Stimulated activated CD8-positive, alpha-beta memory T cell treated with anti-CD3 and anti-CD28 coated beads, Interleukin-4, amount 100 ng/mL, for 1 hour (primary cell): ENCODE measurements at places on chromosomes 5 and 9.

- DNase-seq, result no peak
Measured at GRCh38 chr5:23269981-23270380, 237.4 kb upstream of the PRDM9 start.

GRCh38 chr5:129460936-129461710 is 1.0 kb downstream of the ADAMTS19 start:
- no peak for DNase-seq

DNA sequence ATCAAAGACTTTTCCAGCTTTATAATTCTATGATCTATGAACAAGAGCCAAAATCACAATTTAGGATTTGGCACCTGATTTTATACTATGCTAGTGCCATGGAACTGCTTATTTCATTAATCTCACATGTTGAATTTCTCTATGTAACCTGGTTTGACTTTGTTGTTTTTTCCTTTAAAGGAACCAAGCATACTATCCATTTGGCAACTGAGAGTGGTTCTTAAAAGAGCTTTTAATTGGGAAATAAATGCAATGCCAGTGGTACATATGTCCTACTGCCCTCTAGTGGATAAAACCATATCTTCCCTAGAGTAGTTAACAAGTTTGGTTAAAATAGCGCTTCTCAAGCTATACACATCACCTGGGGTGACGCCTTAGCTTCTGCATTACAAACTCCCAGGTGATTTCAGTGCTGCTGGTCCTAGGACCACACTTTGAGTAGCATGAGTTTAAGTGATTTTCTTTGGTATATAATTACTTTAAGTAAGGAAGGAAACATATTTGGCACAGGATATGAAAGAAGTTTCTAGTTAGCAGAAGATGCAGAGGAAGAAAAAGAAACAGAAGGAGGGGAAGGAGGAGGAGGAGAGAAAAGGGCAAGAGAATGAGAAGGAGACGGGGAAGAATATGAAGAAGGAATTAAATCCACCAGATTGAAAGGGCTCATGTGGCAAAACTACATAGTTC is 56.8 kb downstream of the FGF10 start:
- DNase-seq, result no peak

GRCh38 chr9:129878291-129878690 is 43.0 kb downstream of the USP20 start:
- no peak for DNase-seq

DNA sequence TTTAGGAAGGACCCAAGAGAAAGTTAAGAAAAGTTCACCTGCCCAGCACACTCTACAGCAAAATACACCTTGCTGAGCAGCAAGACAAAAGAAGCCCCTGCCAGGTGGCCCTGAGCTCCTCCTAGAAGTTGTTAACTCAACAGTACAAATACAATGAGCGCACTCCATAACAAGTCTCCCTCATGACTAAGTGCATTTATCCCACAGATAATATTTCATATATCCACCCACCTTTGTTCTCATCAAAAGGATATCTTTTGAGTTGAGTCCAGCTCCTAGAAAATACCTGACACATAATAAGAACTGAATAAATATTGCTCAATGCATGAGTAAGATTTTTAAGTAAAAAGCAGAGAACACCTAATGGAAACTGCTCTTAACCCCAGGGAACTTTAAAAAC is 73.3 kb downstream of the ABCA1 start:
- DNase-seq, result no peak

DNA sequence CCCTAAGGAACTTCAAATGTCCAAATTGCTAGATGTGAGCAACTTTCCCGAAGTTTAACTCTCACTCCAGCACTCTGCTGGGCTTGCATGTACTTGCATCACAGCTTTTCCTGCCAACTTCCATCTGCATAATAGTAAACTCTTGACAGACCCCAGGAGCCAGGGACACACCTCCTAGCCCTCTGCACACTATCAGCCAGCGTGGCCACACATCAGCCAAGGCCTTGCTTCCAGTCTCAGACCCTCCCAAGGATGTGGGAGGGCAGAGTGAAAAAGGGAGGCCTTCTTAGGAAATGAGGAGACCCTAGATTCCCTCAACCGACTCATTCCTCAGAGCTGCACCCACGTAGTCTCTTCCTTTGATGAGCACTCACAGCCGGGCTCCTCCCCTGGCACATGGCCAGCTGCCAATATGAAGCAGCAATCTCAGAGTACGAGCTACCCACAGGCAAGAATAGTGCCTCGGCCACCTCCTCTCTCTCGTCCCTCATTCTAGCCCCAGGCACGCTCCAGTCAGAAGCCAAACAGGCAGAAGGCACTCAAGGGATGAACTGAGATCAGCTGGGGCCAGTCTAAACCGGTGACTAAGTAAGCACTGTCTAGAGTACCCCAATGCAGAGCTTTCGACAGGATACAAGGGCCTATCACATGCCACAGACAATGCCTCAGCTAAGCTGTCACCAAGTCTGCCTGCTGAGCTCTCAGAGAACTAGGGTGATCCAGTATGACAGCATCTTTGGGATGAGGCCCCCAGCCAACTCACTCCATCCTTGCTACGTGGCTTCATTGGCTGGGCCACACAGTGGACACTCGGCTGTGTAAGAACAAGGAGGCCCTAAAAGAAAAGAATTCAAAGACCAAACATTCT is 2.3 kb downstream of the P4HA2 start:
- DNase-seq, result no peak

DNA sequence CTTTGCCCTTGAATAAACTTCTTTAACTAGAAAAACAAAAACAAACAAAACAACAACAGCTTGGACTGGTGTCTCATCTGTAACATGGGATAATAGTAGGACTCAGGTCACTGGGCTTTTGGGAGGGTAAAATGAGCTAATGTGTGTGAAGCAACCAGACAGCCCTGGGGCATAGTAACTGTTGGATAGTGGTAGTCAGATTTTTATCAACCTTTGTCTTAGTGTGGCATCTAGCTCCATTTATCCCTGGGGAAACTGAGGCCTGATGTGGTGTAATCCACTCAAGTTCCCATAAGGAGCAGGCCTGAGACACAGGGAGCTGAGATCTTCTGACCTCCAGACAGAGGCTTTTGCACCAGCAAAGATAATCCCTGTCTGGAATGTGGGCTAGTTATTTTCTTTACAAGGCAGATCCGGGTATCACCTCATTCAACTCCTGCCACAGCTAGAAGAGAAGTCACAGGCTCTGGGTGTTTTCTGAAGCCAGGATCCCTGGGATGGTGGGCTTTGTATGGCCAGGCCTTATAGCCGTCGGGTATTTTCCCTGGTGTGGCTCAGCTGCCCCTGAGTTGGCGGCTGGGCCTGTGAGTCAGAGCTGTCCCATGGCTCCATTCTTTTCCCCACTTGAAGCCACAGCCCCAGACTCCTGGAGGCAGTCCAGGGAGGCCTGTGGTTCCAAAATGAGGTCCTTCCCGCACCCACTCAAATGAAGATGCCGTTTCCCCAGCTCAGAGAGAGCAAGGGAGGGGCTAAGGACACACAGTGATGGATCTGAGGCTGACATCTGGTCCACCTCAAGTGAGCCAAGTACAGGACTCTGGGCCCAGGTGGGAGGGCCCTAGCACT is 26.1 kb upstream of the CSF1R start:
- DNase-seq, result no peak

GRCh38 chr9:28319981-28320380 is 746.7 kb upstream of the C9orf72 start:
- no peak for DNase-seq

DNA sequence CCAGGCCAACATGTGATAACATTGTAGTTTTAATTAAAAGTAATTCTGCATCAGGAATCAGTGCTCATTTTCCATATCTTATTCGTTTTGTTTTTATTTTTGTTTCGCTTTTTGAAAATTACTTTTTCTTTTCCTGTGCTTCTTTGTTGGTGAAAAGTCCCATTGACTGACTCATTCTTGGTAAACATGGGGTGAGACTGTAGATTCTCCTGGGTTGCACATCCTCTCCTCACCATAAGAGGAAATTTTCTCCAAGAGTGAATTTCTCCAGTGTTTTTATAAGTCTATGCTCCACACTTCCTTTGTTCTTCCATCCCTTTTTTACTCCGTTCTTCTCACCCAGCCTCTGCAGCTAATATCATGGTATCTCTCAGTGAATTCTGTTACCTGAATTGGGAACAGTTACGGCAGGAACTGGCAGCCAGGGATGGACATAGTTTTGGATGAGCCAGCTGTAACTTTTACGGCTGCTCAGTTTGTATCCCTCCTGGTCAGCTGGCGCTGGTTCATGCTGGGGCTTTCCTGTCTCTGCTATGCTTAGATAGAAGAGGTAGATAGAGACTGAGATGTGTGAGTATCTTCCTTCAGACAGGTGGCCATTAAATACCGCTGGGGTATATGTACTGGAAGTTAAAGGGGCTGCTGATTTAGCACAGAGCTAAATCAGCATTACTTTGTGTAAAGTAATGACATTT is 80.0 kb downstream of the MAN2A1 start:
- no peak for DNase-seq

GRCh38 chr5:10588109-10588775 is 24.4 kb downstream of the ANKRD33B start:
- no peak for DNase-seq

- DNase-seq, result no peak
Measured at GRCh38 chr9:71680189-71680980, 87.9 kb downstream of the CEMIP2 start.

DNA sequence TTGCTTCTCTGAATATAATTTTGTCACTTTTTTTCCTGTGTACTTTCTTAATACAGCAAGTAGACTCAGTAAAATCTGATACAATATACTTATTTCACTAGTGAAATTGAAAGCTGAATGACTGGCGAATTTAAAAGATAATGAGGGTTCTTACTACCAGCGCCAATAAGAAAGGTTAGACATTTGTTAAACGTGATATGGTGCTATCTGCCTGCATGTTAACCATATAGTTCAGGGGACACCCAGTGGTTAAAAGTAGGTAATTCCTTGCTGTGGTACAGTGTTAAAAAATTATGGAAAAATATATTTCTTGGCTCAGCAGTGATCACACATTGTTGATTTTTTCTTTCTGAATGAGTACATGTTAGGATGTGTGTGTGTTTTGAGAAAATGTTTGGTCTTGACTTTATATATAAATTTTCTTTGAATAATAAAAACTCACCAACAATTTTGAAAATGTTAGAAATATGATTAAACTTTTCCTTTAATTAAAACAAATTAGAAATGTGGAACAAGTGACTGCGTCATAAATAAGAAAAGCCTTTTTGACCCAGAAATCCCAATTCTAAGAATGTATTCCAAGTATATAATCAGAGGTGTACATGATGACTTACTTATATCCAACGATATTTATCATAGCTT is 25.8 kb downstream of the CAST start:
- DNase-seq, result no peak

- no peak for DNase-seq
Measured at GRCh38 chr9:95120781-95121370, 196.6 kb downstream of the FANCC start.

DNA sequence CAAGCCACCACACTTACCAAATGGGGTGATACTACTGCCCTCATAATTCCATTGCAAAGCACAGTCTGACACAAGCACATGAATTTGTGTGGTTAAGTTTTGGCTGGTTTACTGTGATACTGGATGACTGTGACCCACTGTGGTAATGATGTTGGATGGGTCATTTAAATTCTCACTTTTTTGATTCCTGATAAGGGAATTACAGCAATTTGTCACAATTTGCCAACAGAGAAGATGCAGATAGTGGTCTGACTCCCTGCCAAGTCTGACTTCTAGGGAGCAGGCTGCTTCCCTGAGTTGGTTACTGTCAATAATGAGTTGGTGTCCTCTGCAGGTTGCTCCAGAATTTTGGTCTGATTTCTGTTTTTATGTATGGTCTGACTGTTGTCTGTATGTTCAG is 731.9 kb downstream of the MTRR start:
- no peak for DNase-seq

DNA sequence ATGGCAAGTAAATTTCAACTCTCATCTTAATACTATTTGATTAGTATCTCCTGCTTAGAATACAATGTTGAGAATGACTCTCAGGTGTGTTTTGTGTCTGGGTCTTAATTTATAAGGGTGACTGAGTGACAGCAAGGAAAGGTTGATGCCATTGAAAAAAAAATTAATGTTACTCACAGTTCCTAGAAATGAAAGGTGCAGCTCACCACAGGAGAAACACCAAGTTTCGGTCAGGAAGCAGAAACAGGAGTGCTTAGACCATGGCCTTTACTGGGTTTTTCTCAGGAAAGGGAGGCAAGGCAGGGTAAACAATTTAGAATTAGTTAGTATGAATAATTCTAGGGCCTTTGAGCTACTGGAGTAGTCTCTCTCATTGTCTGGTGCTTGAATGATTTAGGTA is 159.2 kb upstream of the C9orf72 start:
- DNase-seq, result no peak

- DNase-seq, result no peak
Measured at GRCh38 chr9:2849941-2850340, 6.0 kb upstream of the PUM3 start.

- DNase-seq, result no peak
Measured at GRCh38 chr9:6632516-6633183, 12.9 kb downstream of the GLDC start.

DNA sequence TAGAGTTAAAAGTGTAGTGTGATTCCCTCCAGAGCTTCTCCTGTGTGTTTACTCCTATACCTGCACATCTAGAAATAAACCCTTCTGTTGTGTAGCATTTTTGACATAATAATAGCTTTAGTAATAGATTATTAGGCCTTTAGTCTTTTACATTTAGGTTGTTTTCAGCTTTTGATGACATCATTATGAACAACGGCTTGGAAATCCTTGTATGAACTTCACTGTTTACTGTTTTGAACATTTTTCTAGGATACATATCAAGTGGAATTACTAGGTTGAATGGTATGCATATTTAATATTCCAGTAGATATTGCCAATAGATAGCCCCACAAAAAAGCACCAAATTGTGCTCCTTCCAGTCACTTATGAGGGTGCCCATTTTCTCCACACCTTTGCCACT is 174.0 kb downstream of the ARHGAP26 start:
- no peak for DNase-seq

DNA sequence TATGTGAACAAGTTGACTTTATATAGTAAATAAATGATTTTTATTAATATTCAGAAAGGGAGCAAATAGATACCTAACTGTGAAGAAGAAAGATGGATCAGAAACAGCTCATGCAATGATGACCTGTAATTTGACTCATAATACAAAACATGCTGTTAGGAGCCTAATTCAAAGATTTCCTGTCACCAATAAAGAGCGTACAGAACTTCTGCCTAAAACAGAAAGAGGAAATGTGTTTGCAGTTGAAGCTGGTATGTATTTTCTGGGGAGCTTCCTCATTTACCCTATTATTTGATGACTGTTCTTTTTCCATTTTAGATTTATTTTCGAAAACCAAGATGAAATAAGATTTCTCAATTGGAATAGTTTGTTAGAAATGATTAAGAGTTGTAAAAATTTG is 11.4 kb downstream of the YTHDC2 start:
- DNase-seq, result no peak

DNA sequence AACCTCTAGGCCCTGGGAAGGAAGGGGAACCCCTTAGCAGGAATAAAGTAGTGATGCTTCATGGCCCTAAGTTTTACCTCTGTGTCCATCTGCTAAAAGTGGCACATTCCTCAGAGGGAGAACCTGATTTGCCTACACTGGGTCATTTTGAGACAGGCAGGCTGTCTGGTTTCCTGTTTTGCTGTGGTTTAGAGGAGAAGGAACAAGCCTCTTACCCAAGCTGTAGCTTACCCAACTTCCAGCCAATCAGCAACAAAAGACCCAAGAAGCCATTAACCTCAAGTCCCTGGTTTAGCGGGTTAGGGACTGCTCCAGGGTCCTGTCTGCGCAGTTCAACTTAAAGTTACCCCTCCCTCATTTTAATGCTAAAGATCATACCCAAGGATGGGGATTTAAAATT is 411.0 kb downstream of the MAT2B start:
- DNase-seq, result no peak
